ENCODE measurements at places on chromosomes 6 and 20.

GRCh38 chr6:26367114-26367513, 2.1 kb downstream of the BTN3A2 start:
- no peak for DNase-seq

GRCh38 chr6:4114123-4114522, 21.3 kb downstream of the ECI2 start:
- DNase-seq = no peak

DNA sequence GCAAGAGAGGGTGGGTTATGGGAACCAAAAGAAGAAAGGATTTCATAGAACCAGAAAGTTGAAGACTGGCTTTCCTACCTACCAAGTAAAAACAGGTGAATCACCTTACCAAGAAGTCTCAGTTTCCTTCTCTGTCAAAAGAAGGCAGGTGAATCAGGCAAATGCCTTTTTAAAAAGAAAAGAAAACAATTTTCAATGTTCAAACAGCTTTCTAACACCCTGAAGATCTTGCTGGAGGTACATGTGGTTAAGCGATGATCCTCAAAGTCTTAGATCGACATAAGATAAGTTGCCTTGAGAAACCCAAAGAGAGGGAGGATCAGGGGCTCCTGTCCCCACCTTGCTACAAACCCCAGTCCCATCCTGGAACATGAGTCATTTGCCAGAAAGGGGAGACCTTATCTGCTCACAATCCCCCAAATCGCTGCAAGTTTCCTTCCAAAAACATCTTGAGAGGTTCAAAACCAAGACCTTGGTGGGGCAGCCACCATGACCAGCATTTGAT, 71.6 kb downstream of the NFATC2 start:
- no peak for DNase-seq

DNA sequence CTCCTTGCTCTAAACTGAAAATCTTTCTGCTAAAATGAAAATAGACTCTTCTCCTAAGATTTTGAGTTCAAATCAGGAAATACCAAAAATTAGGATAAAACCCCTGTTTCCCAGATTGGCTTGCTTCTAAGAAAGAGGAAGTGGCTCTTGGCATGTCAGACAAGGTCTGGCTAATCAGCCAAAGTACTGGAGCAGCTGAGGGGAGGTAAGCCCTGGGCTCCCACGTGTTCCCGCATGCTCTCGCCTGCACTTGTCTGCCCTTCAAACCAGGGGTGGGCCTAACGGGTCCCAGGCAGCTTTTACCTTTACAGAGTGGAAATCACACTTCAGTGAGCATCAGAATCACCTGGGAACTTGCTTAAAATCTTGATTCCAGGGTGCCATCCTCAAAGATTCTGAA, 43.2 kb upstream of the GABRR1 start:
- no peak for DNase-seq

DNA sequence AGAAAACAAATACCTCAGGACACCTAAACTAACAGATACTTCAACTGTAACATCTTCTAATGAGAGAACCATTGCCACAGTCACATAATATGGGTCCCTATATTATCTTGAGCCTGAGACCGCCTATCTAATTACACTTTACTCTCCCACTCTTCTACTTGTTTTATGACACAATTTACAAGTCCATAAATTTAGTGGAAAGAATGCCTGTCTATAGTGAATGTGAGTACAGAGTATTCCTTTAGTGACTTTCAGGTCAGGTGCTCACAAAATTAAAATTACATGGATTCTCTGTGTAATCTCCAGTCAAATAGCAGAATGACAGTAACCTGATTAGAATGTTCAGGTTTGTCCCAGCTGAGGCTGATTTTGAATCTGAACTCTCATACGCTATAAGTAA, 624.1 kb downstream of the PKHD1 start:
- no peak for DNase-seq

- DNase-seq = no peak
Measured at GRCh38 chr6:85372188-85372914, 77.5 kb upstream of the NT5E start.

- DNase-seq = no peak
Measured at GRCh38 chr20:12012241-12013222, 94.8 kb downstream of the BTBD3 start.

DNA sequence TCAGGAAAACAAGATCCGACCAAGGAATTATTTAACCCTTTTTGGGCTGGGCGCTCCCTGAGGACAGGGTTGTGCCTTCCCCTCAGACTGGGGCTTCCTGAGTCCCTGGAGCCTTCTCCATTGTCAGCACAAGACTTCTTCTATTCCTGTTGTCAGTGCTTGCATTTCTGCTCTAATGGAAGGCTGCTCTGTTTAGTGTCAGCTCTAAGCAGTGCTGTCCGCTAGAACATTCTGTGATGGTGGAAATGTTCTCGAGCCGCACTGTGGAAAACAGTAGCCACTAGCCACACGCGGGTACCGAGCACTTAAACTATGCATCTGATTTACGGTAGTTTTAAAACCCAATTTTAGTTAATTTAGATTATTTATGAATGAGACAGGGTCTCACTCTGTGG, 64.0 kb downstream of the VEGFA start:
- no peak for DNase-seq

DNA sequence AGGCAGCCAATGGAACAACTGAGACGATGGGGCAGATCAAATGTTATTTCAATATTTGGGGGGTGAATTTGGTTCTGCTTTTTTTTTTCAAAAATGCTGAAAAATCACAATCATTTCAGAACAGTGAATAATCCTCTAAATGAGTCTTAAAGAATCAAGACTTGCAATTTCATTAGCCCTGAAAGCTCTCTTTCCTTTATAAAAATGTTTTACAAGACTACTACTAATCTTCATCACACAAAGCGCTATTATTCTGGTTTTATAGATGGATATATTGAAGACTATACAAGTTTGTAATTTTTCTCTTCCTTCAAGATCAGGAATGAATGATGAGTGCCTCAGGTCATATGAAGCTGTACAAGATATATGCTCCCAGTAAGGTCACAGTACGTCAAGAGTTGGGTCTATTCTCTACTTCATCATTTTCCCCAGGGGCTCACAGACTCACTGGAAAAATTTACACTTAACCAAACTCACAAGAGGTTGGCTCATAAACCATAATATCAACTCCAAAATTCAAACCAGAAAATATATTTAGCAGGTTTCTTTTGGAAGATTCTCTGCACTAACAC, 19.5 kb downstream of the RNF24 start:
- DNase-seq = no peak

Data from T-helper 17 cell (primary cell).